ENCODE measurements at places on chromosomes 16 and 17.

- no peak for DNase-seq
Measured at GRCh38 chr17:18344021-18344420, 19.3 kb downstream of the SHMT1 start.

DNA sequence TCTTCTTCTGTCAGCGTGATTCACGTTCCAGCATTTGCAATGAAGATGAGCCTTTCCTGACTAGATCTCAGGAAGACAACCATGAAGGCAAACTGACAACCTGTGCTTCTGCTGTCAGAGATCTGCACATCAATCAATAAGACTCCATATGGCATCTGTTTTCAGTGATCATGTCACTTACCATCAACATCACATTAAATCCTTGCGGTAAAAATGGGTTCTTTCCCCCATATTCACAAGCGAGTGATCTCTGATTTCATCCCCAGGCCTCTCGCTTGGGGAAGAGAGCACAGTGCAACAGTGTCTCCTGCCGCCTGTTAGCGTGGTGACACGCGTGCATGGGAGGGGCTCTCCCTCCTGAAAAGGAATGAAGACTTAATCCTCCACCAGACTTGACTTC, 11.1 kb downstream of the NACA2 start:
- no peak for DNase-seq

DNA sequence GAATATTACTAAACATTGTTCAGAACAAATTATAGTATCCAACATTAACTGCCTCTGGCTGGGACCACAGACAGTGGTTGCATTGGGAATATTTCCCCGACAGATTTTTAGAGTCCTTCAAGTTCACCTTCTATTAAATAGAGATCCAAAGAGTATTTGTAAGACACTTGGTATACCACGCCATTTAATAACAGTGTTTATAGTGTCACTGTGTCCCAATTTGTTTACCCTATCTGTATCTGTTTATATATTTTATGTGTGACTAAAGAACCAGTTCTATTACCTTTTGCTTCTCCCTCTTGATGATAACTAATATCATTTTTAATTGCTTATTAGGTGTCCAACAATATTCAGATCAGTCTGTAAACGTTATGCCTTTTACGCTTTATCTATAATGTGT, 191.3 kb upstream of the IRX5 start:
- no peak for DNase-seq

- DNase-seq = no peak
Measured at GRCh38 chr17:2057175-2057759, 2.4 kb downstream of the HIC1 start.

DNA sequence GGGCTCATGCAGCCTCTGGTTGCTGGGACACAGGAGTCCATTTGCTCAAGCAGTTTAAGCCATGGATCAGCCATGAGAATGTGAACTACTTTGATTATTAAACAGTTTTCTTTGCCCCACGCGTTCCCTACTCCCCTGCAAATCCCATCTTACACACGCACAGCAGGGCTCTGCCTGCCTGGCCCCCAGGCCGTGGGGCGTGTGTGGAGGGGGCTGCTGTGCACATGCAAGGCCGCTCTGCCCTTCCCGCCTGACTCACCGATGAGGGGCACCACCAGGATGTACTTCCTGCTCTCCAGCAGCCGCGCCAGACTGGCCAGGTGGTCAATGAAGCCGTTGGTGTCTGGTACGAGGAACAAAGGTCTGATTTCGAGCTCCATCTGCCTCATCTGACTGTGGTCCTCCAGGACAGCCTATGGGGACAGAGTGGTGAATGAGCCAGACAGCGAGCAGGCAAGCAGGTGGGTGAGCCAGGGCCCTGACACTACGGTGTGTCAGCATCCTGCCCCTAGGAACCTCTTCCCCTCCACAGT, 13.7 kb downstream of the HIC1 start:
- DNase-seq = no peak

- DNase-seq = no peak
Measured at GRCh38 chr17:76275382-76276068, 10.4 kb downstream of the UBALD2 start.

- no peak for DNase-seq
Measured at GRCh38 chr17:21286066-21286770, 1.7 kb downstream of the MAP2K3 start.

DNA sequence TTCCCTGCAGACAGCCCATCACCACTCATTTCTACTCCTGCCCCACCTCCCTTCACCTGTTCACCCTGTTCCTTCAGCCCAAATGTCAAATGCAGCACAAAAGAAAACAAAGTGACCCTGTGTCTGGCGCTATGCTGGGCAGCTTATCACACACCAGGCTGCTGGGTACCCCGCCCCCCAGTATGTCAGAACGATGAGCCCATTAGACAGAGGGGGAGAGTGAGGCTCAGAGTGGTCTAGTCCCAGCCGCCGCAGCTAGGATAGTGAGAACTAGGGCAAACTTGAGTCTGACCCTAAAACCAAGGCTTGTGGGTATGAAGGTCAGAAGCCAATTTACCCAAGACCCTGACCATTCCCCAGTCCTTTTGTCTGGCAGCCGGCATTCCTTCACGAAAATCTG, 4.0 kb downstream of the TNP2 start:
- DNase-seq = no peak

- no peak for DNase-seq
Measured at GRCh38 chr17:50150354-50151040, at the start of gene PPP1R9B. Gene PPP1R9B, minus strand, starts transcription at chr17:50150677. Its CDS starts 164 bp downstream, at chr17:50150513.

DNA sequence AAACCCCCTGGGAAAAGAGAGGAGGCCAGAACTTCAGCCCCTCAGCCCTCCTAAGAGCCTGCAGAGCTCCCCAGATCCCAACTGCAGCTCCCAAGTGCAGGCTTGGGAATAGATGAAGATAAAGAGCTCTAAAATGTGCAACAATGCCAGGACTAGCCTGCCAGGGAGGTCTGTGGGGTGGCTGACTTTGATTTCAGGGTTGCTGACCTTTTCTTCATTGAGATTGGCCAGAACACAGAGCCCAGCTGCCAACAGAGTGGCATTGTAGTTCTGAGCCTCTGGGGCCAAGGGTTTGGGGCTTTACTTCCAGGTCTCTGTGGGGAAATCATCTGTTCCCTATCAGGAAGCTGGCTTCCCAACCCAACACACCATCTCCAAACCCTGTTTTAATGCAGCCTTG, 120.6 kb downstream of the COPRS start:
- DNase-seq = no peak

- no peak for DNase-seq
Measured at GRCh38 chr17:5699814-5700213, 115.5 kb upstream of the NLRP1 start.

GRCh38 chr17:82022310-82022980, at the start of gene CENPX:
Gene CENPX, minus strand, starts transcription at chr17:82022878. Its CDS starts 17 bp downstream, at chr17:82022861.
- no peak for DNase-seq

- no peak for DNase-seq
Measured at GRCh38 chr16:75293772-75294171, 42.3 kb upstream of the BCAR1 start.

- no peak for DNase-seq
Measured at GRCh38 chr16:24995469-24995868, 19.7 kb downstream of the ARHGAP17 start.

- DNase-seq = no peak
Measured at GRCh38 chr16:17271687-17272086, 199.1 kb downstream of the XYLT1 start.

- DNase-seq = no peak
Measured at GRCh38 chr17:65751263-65751662, 189.8 kb upstream of the AXIN2 start.

DNA sequence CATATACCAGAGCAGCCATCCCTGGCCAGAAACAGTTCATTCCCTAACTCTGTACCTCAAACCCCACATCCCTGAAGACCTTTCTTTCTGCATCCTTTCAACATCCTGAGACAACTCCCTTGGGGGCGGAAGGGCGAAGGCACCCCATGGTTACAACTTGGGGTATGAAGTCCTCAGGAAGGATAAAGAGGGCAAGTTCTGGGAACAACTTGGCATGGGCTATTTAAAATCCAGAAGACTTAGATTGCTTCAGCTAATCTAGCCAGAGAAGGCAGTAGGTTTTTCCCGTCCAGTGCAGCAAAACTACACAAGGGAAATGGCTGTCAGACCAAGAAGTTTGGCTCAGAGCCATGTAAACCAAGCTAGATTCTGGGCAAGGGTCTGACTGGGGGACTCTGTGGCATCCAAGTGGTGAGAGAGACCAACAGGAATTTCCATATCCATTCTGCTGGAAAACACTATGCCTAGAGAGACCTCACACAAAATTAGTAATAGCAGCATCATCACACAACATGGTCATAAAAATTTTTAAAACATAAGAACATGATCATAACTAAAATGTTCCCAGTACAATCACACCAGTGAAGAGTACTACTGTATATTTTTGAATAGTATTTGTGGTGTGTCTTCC, 113.2 kb downstream of the CDYL2 start:
- no peak for DNase-seq

DNA sequence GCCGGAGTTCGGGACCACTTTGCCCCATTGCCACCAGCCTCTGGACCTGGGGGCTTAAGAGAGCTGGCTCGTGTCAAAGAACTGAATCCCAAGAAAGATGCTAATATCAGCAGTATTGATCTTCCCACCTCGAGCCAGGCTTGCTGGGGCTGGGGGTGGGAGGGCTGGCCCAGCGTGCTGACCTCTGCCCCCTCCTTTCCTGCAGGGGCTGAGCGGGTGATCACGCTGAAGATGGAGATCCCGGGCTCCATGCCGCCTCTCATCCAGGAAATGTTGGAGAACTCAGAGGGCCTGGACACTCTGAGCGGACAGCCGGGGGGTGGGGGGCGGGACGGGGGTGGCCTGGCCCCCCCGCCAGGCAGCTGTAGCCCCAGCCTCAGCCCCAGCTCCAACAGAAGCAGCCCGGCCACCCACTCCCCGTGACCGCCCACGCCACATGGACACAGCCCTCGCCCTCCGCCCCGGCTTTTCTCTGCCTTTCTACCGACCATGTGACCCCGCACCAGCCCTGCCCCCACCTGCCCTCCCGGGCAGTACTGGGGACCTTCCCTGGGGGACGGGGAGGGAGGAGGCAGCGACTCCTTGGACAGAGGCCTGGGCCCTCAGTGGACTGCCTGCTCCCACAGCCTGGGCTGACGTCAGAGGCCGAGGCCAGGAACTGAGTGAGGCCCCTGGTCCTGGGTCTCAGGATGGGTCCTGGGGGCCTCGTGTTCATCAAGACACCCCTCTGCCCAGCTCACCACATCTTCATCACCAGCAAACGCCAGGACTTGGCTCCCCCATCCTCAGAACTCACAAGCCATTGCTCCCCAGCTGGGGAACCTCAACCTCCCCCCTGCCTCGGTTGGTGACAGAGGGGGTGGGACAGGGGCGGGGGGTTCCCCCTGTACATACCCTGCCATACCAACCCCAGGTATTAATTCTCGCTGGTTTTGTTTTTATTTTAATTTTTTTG, 8.5 kb downstream of the GJD3 start:
- DNase-seq = no peak

- DNase-seq = no peak
Measured at GRCh38 chr17:12067485-12067884, 46.8 kb downstream of the MAP2K4 start.

All from cortex of kidney (tissue), 1 donor.